ENCODE measurements at places on chromosomes 7 and 10.

DNA sequence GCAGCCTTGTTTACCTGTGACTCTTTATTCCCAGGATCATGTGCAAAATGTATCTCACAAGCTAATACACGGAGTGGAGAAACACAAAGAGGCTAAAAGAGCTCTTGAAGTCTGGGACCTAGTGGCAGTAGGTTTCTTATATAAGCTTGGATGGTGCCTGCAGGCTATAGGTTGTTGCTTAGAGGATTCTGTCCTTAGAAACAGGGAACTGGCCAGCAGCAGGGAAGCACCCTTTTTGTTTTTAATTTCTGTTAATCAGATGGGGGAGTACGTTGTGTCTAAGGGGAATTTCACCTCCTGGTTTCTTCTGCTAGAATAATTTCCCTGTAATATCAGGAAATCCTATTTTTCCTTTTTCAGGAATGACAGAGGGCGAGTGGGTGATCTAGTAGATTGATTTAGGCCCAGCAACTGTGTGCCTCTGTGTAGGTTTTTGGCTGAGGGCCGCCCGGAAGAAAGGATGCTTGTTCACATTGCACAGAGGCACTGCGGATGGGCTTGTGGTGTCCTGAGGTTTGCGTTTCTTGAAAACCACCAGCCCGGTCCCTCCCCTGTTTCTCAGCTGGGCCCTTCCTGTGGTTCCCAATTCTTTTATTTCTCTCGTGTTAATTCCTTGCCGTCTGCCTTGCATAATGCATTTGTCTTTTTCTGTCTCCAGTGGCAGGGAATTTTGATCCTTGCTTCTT is 158.0 kb downstream of the CAMK1D start:
- no peak for DNase-seq

DNA sequence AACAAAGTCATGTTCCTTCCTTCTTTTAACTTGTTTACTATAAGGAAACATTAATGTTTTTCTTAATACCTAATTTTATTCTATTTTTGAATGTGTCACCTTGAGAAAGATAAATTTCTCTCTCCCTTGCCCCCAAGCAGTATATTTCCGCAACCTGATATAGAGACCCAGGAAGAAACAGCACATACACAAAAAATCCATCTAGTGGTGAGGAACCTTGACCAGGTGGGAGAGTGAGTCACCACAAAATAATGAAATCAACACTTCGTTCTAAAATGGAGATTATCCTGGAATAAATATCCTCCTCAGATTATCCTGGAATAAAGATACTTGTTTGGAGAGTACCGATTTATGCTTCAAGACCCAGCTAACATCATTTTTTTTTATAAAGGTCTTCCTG is 232.9 kb upstream of the PTN start:
- no peak for DNase-seq

- no peak for DNase-seq
These were observed 406.9 kb upstream of the PRKCQ start for GRCh38 chr10:6986927-6987326.

GRCh38 chr7:40542982-40543741 is 408.4 kb downstream of the SUGCT start:
- no peak for DNase-seq

DNA sequence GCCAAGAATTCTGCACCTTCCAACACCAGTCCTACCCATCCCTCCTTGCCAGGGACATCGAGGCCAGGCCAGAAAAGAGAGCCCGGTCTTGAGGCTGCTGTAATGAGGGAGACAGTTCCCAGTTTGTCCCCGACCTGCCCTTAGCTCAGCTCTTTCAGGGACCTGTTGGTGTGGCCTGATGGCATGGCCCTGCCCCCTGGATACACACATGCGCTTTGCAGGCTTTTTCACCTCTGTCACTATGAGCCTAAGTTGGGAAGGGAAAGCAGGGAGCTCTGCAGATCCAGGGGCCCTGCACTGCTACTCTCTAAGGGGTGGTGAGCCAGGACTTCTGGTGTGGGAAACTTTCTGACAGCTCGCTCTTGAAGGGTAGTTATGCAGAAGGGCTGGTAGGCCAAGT is 2.1 kb downstream of the SCD start:
- DNase-seq = no peak
